ENCODE measurements at places on chromosomes 4 and X. TPM values are rescaled to one million over a fixed set of nuclear protein-coding genes. Genes with fewer than 3 reads are reported as not detected.
A peak's percentile ranks its signal among the peaks of the same experiment; 100 is the strongest.

Gene ADAM29
- total RNA-seq = not detected

Gene LRP2BP
- total RNA-seq = 0.75 TPM

Gene MAGEE1
- total RNA-seq = 3.3 TPM

Gene FGFR3
- 0.10 TPM for total RNA-seq

Gene COX7B
- total RNA-seq = 235 TPM

Gene NAA11
- total RNA-seq = not detected

Gene KCND1
- 0.66 TPM for total RNA-seq

Gene DCX
- total RNA-seq = not detected

Gene NOX1
- total RNA-seq = not detected

- peak overlapping the region; percentile 84 for H3K27ac ChIP-seq
- DNase-seq = no peak
- H3K27me3 ChIP-seq = no peaks in the 10 kb centered on the region
- H3K4me1 ChIP-seq = peaks cover 85% of the 10 kb centered on the region
- no peaks in the 10 kb centered on the region for H3K36me3 ChIP-seq
These were observed 46.1 kb upstream of the FAM9C start for GRCh38 chrX:13090339-13091110.

DNA sequence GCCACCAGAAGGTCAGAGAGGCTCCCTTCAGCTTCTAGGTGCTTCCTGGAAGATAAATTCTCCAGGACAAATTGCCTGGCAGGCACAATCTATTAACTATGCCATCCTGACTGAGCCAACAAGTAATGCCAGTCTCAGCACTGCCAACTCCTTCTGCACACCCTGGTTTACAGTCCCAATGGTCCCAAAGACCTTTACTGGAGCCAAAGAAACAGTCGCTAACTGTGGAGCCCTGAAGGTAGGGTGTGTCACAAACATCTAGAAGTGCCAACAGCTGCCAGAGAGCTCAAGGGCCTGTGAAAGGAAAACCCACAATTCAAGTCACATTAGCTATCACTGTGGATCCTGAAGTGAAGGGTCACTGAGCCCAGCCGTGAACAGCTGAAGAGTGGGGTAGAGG is 34.9 kb upstream of the CITED1 start:
- no peak overlapping the region for H3K4me3 ChIP-seq
- no peak for DNase-seq
- no peaks in the 10 kb centered on the region for H3K27me3 ChIP-seq
- no peaks in the 10 kb centered on the region for H3K4me1 ChIP-seq

DNA sequence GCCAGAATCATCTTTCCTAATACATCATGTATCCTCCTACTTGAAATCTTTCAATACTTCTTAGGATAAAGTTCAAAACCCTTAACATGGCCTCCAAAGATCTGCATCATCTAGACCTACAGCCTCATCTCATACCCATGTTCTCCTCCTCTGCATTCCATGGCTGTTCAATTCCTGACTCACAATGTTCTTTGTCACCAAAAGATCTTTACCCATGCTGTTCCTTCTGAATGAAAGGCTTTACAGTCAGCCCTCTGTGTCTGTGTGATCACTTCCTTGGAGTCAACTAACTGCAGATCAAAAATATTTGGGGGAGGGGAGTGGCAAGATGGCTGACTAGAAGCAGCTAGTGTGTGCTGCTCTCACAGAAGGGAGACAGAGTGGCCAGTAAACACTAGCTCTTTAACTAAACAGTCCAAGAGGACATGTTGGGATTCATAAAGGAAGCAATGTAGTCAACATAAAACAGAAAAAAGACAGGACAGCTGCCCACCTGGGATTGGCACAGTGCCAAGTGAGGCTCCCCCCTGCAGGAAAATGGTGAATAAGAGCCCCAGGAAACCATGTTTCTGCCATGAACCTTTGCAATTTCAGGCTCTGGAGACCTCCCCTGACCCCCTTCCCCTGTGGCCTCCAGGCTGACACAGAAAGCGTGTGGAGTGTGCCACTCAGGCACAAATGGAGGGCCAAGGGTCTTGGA is 31.9 kb downstream of the CBR4 start:
- no peaks in the 10 kb centered on the region for H3K27me3 ChIP-seq
- H3K4me1 ChIP-seq = no peaks in the 10 kb centered on the region
- no peak overlapping the region for H3K4me3 ChIP-seq
- no peak for DNase-seq

- peak within 1 kb of the TSS; percentile 88 for H3K4me3 ChIP-seq
- H3K4me1 ChIP-seq = peaks cover 19% of the 10 kb centered on the region
- DNase-seq = peak; percentile 44
- H3K27ac ChIP-seq = peak within 1 kb of the TSS; percentile 38
- peaks cover 48% of the 10 kb centered on the region for H3K27me3 ChIP-seq
- no peaks in the 10 kb centered on the region for H3K36me3 ChIP-seq
These were observed at the start of gene HSPA4L for GRCh38 chr4:127782275-127783025. TSS of gene HSPA4L (plus strand) at chr4:127782322. CDS start at chr4:127782551, 229 bp downstream.
